ENCODE measurements at places on chromosomes 16 and 17.
A peak's percentile ranks its signal among the peaks of the same experiment; 100 is the strongest.

DNA sequence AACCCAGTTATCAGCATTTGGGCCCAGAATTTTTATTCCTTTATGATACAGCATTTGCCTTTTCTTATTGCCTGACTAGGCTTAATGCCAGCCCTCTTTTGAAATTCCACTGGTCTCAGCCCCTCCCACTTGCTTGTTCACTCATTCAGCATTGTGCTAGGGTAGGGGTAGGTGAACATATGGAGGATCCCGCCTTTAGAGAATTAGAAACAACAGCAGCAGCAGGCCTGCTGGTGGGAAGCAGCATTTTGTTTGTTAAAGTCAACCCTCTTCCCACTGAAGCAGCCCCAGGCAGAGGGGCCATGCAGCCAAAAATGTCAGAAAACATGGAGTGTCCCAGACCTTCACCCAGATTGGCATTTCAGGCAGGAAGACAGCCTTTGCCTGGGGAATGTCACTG, 1355.2 kb downstream of the CDH8 start:
- no peak for ATAC-seq

GRCh38 chr16:84054271-84054670, 11.7 kb upstream of the SLC38A8 start:
- no peak for ATAC-seq

DNA sequence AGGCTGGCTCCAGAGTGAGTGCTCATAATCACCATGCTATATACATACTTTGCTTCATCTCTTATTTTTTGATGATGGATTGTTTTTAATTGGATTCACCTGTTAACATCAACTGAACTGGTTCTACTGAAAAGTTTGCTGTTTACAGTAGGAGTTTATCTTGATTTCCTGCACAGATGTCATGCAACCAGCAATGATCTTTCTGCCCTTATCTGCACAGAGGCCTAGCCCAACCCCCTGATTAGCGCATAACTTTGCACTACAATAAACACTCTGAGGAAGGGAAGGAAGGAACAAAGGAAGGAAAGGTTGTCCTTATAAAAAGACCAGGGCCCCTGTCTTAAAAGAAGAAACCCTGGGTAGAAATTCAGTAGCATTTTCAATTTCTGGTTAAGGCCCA, 152.9 kb downstream of the RGS9 start:
- no peak for ATAC-seq

DNA sequence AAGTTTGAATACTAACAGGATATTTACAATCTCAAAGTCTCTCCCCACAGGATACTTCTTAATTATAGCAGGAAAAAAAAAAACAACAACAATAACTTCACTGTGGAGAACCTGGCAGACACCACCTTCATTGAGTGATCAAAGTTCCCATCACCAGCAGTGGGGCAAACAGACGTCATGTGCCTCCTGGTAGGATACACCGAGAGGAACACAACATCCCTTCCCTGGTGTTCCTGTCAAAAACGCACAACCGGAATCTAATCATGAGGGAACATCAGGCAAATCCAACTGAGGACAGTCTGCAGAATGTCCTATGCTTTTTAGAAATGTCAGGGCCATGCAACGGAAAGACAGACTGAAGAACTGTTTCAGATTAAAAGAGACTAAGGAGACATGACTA, 80.0 kb downstream of the ZFHX3 start:
- no peak for ATAC-seq

DNA sequence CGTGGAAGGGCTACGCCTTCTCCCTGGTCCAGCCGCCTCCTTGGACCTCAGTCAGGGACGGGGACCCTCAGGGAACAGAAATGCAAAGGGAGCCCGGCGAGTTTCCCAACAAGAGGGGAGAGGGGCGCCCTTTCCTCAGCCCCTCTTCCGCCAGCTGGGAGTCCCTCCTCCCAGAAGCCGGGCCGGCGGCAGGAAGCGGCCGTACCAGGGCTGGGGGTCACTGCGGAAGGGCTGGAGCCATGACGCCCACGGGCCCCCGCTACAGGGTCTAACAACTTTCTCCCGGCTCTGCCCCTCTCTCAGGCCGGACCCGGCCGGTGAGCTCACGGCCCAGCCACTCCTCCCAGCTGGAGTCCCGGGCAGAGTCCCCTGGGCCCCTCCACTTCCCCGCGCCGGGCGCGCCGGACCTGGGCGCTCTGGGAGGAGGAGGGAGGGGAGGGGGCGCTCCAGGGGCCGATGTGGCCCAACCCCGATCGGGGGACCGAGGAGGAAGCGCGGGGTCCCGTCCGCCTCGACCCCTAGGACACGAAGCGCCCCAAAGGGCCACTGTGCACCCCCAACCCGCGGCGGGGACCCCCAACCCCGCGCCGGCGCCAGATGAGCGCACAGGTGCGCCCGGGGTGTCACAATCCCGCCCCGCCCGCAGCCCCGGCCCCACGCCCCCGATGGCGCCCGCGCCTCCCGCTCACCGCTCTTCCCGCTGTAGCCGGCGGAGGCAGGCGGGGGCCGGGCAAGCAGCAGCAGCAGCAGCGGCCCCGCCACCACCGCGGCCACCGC, 578 bp downstream of the PGAP6 start:
- ATAC-seq, result peak; percentile 14

DNA sequence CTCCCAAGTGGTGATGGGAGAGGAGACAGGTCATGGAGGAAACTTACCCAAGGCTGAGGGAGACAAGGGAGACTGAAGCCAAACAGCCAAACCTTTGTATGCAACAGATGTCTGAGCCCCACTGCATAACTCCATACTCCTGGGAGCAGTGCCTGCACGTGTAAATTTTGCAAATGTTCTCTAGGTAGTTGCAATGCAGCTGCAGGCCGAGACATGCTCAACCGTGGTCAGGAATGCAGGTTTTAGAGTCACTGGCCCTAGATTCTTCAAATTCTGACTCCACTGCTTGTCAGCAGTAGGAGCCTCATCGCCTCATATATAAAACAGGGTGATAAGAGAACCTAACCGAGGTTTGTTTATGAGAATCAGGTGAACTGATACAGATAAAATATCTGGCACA, 11.5 kb downstream of the DYNLRB2 start:
- ATAC-seq, result no peak

DNA sequence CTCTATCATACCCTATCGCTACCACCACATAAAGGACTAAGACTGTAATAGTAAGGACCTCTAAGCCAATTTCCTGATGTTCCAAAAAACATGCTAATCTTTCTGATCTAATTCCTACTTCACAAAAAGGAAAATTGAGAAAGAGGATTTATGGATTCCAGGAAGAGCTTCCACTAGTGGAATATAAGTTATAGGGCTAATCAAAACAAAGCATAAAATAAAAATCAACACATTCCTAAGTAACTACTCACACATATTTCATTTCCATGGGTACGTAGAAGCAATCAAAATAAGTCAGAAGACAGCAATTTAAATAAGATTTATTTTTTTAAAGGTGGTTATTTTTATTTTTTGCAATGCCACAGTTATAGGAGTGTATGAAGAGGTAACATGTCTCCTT, 12.4 kb downstream of the CCDC43 start:
- no peak for ATAC-seq

- ATAC-seq, result no peak
Observed at GRCh38 chr17:16977932-16978331, 6.0 kb upstream of the TNFRSF13B start.

DNA sequence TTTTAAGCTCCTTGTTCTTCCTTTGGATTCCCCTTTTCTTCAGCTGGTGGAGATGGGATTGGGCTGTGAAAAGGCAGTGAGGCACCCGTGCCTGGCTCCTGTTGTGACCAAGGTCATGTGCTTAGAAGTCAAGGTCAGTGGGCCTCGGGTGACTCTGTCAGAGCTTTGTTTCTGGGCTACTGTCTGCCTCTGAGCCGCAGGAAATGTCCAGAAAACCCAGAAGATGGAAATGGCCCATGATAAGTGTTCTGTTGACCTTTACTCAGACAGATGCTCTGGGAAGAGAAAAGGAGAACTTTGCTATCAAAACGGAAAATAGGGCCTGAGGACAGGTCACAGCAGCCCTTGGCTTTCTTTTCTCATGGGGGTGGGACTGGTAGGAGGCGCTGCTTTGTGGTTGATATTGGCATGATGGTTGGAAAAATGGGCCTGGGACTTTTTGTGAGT, 2.9 kb downstream of the ABCC1 start:
- ATAC-seq, result peak; percentile 37

- ATAC-seq, result no peak
Observed at GRCh38 chr16:10609402-10609774, 29.0 kb upstream of the EMP2 start.

- ATAC-seq, result no peak
Observed at GRCh38 chr17:56638591-56639051, 45.1 kb downstream of the NOG start.

GRCh38 chr16:89154390-89155183, 17.0 kb upstream of the CDH15 start:
- peak; percentile 38 for ATAC-seq

- no peak for ATAC-seq
Observed at GRCh38 chr16:81995651-81996050, 15.6 kb downstream of the SDR42E1 start.

GRCh38 chr17:3866276-3866675, 20.2 kb upstream of the NCBP3 start:
- no peak for ATAC-seq

- ATAC-seq, result no peak
Observed at GRCh38 chr16:28477311-28477920, 5.3 kb upstream of the NPIPB7 start.

DNA sequence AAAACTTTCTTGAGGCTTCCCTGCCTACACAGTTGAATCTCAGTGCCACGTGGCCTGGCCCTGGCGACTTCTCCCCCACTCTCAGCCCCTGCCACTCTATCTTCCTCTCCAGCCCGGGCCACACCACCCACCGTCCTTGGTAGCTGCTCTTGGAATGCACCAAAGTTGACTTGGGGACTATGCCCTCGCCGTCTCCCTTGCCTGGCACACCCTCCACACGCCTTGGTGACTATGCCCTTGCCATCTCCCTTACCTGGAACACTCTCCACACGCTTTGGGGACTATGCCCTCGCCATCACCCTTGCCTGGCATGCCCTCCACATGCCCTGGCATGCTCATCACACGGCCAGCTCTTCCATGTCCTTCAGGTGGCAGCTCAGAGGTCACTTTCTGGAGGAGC, 15.5 kb upstream of the TVP23A start:
- no peak for ATAC-seq

DNA sequence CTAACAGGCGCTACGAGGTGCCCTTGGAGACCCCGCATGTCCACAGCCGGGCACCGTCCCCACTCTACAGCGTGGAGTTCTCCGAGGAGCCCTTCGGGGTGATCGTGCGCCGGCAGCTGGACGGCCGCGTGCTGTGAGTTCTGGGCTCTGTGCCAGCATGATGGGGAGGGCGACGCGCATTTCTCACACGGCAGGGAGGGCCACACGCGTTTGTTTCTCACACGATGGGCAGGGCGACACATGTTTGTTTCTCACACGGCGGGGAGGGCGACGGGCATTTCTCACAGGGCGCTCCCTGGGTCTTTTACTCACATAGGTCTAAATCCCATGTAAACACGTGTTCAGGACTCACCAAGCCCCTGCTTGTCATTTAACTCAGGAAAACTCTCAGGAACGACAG, 4.4 kb downstream of the GAA start:
- no peak for ATAC-seq

GRCh38 chr17:66551839-66552238, 249.4 kb downstream of the PRKCA start:
- ATAC-seq, result no peak

- ATAC-seq, result no peak
Observed at GRCh38 chr17:80025796-80026195, 9.9 kb downstream of the TBC1D16 start.

DNA sequence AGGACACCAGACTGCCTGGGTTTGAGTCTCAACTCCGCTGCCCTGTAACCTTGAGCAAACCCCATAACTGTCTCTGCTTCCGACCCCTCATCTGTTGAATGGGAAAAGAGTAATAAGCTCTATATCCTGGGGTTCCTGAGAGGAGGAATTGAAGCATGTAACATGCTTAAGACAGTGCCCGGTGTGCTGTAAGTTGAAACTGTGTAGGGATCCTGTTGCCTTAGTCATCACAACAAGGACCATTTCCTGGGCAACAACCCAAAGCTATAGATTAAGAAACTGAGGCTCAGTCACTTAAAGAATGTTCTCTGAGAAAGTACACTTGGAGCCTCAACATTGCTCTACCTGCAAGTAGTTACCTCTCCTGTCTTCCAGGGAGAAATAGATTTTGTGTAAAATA, 23.0 kb downstream of the CDH13 start:
- no peak for ATAC-seq

- no peak for ATAC-seq
Observed at GRCh38 chr16:80664226-80664625, 123.4 kb downstream of the DYNLRB2 start.

DNA sequence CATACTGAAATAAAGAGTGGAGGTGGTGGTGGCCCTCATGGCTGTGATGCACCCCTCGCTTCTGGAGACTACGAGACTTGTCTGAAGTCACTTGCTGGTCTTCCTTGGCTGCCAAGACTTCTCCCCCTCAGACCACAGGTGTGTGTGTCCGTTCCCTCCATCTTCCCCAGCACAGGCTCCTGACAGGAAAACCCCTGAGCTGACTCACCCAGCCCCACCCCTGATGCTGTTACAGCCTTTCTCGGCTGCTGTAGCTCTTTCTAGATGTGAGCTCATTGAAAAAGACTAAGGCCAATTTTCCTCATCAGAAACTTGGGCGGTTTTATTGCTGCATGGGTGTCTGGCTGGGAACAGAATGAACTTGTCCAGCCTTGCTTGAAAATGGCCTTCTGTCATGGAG, 296.9 kb downstream of the TMEM114 start:
- no peak for ATAC-seq

DNA sequence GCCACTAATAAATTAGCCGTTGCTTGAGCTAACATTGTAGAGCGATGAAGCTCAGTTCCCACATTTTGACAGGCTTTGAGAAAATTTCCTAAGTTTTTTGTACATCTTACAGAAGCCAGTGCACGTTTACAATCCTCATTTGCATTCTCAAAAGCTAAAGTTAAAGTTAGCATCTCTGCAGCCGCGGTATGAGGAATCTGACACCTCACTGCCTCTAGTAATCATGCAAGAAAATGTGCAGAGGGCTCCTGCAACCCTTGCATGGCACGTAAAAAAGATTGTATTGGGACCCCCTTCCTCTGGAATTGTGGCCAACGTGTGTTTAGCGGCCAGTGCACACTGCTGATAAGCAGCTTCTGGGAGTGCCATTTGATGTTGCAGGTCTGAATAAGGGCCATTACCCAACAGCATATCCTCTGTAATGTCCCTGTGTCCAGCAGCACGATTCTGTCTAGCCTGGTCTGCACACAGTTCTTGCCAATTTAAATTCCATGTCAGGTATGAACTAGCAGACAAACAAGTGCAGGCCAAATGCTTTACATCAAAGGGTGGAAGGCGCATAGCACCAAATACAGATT, 12.4 kb upstream of the ZNF689 start:
- no peak for ATAC-seq

- ATAC-seq, result peak; percentile 96
Observed at GRCh38 chr16:66751303-66751991, at the start of gene DYNC1LI2. Gene DYNC1LI2, minus strand, starts transcription at chr16:66751609. Its CDS starts 18 bp downstream, at chr16:66751591.

- peak; percentile 94 for ATAC-seq
Observed at GRCh38 chr16:25060920-25061319, 45.8 kb upstream of the ARHGAP17 start.

- ATAC-seq, result no peak
Observed at GRCh38 chr16:17205279-17206211, 265.2 kb downstream of the XYLT1 start.
